ENCODE measurements at places on chromosomes 13 and 19.

DNA sequence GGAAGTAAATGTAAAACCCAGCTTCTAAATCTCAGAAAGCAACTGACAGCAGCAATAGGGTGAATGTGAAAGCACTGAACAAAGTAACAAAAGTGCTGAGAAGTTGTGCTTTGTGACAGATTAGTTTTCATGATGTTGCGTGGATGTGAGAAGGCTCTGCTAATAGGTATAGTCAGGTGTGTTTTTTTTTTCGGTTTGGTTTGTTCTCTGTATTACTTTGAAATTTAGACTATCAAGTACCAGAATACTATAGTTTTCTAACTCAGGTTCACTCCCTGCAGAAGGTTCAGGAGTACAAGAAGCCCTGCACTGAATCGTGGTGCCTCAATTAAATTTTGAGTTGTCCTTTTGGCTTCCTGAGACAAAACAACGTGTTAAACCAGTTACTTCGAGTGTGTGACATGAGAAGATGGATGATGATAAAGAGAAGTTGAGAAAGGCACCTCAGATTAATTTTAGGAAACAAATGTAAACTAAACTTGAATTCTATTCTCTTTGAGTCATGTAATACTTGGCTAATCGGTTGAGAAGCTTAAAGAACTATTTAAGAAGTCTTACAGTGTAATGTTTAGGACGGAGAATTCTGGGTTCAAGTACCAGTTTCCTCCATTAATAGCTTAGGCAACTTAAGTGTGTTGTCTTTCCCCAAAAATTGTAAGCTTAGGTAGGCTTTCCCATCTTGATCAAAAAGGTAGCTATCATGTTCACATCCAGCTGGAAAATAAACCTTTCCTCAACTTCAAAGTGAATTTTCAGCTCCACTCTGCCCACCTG is 10.3 kb downstream of the MIR17HG start:
- no peak for DNase-seq

DNA sequence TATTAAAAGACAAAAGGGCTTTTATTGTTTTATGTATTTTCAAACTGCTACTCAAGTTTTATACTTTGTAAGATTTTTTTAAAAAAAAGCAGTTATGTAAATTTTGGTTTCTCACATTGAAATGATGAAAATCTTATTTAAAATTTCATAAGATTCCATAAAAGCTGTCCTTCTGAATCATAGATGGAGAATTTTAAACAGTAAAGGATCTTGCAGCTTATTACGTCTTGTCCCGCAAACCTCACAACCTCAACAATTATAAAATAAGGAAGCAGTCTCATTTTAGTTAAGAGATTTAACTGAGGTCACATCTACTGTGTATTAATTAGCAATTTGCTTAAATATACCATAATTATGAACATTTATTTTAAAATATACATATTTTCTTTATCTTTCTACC is 581.0 kb upstream of the SPRY2 start:
- DNase-seq, result no peak

- peak; percentile 31 for DNase-seq
Observed at GRCh38 chr19:55283548-55284377, at the start of gene BRSK1. Gene BRSK1, plus strand, starts transcription at chr19:55283997. Its CDS starts 446 bp downstream, at chr19:55284443.

- peak; percentile 55 for DNase-seq
Observed at GRCh38 chr13:28583651-28584091, 75.3 kb upstream of the POMP start.

GRCh38 chr13:43543331-43543730 is 243.4 kb downstream of the ENOX1 start:
- peak; percentile 41 for DNase-seq

GRCh38 chr19:46221981-46222610 is 7.4 kb upstream of the IGFL1 start:
- DNase-seq, result peak; percentile 59

- DNase-seq, result no peak
Observed at GRCh38 chr13:71786875-71787274, 80.1 kb downstream of the DACH1 start.

DNA sequence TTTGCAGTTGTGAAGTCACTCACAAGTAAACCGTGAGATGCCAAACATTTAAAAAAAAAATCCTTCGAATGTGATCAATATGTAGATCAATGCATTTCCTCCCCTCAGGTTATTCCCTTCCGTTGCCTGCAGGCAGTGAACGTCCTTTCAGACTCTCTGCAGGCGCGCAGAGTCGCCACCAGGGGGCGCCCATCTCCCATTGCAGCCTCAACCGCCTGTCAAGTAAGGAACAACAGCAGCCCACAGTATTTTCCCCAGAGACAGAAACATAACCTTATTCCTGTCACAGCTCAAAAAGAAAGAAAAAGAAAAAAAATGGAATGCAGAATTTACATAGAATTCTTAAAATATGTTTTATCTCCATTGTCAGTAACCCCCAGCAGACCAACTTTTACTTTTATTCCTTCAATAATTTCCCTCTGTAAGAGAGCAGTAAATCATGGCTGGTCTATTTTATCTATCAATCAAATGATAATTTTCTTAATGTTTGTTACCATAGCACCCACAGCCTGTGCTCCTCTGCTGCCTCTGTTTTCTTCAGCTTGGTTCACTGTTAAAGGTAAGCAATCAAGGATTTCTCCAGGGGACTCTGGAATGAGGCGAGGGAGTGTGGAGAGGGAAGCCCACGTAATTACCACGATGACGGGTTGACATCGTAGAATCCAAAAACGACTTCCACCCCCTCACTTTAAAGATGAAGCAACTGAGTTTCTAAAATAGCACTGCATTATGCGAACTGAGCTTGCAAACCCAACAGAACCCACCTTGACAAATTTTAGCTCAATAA is 637.6 kb upstream of the ARGLU1 start:
- peak; percentile 74 for DNase-seq

DNA sequence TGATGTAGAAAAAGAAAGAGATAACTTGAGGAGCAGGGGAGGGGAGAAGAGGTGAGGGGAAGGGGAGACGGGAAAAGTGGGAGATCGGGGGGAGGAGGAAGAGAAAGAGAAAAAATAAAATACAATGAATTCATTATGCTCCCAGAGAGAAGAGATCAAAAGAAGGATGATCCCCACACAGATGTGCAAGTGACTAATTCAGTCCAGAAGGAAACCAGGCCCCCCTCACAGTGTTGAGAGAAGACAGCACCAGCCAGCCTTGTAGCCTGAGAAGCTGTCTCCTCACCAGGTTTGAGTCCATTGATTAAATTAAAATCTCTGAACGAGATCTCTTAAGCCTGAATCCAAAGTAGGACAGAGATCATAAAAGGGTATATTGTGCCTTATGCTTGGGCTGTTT is 333.7 kb upstream of the NBEA start:
- DNase-seq, result no peak

- peak; percentile 42 for DNase-seq
Observed at GRCh38 chr13:34025746-34026145, 207.8 kb downstream of the RFC3 start.

- no peak for DNase-seq
Observed at GRCh38 chr19:48493718-48494401, 17.8 kb downstream of the LMTK3 start.

DNA sequence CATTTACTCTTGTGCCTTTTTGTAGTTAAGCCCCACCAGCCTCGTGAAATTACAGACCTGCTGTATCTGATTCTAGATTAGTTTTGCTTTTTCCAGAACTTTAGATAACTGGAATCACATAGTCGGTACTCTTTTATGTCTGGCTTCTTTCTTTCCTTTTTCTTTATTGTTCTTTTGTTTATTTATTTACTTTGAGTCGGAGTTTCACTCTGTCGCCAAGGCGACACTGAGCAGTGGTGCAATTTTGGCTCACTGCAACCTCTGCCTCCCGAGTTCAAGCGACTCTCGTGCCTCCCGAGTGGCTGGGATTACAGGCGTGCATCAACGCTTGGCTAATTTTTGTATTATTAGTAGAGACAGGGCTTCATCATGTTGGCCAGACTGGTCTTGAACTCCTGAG is 6.0 kb upstream of the NCCRP1 start:
- DNase-seq, result no peak

GRCh38 chr13:105990256-105990958 is 545.1 kb downstream of the EFNB2 start:
- peak; percentile 84 for DNase-seq

DNA sequence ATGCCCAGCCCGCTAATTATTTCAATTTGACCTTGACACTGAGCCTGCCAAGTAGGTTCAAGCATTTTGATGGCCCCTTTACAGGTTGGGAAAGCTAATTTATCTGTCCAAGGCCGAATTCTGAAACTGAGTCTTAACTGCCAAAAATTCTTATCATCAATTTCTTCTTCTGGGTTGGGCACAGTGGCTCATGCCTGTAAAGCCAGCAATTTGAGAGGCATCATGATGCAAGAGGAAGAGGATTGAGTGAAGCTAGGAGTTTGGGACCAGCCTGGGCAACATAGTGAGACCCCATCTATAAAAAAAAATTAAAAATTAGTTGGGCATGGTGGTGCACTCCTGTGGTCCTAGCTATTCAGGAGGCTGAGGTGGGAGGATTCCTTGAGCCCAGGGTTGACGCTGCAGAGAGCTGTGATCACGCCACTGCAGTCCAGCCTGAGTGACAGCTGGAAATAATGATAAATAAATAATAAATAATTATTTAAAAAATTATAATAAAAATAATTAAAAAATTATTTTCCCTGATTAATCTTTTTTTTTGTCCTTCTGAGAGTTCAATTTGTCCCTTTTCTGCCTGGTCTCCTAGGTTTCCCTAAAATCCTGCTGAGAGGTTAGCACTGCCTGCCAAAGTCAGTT is 1.3 kb upstream of the LDLR start:
- DNase-seq, result no peak

GRCh38 chr13:72540881-72541280 is 186.5 kb downstream of the MZT1 start:
- DNase-seq, result no peak

DNA sequence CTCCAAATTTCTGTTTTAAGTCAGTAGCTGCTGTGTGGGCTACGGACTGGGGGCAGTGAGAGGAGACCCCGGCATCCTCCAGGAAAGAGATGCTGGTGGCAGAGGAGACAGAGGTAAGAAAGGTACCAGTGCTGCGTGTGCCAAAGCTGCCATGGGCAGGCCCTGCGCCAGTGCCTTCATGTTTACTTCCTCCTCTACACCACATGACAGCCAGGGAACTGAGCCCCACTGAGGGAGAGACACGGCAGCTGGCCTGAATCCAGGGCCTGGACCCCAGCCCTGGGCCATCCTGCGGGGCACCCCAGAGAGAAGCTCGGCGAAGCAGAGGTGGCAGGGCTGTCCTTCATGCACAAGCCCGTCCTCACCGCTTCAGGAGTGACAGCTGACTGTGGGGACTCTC is 22.7 kb upstream of the CCNP start:
- no peak for DNase-seq

DNA sequence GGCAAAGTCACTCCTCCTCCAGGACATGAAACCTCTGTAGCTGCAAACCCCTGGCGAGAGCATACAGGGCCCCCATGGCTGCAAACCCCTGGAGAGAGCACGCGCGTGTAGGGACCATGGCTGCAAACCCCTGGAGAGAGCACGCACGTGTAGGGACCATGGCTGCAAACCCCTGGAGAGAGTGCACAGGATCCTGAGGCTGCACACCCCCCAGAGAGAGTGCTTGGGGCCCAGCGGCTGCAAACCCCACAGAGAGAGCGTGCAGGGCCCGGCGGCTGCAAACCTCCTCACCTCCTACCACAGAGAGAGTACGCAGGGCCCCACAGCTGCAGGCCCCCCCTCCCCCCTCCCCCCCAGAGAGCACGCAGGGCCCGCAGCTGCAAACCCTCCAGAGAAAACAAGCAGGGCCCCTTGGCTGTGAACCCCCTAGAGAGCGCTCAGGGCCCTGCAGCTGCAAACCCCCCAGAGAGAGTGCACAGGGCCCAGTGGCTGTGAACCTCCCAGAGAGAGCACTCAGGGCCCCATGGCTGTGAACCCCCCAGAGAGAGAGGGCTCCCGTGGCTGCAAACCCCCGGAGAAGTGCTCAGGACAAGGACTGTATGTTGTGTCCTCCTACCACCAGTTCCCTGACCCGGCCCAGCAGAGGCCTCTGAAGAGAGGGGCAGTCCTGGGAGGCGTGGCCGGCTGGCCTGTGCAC is 7.3 kb downstream of the ADPRHL1 start:
- no peak for DNase-seq

DNA sequence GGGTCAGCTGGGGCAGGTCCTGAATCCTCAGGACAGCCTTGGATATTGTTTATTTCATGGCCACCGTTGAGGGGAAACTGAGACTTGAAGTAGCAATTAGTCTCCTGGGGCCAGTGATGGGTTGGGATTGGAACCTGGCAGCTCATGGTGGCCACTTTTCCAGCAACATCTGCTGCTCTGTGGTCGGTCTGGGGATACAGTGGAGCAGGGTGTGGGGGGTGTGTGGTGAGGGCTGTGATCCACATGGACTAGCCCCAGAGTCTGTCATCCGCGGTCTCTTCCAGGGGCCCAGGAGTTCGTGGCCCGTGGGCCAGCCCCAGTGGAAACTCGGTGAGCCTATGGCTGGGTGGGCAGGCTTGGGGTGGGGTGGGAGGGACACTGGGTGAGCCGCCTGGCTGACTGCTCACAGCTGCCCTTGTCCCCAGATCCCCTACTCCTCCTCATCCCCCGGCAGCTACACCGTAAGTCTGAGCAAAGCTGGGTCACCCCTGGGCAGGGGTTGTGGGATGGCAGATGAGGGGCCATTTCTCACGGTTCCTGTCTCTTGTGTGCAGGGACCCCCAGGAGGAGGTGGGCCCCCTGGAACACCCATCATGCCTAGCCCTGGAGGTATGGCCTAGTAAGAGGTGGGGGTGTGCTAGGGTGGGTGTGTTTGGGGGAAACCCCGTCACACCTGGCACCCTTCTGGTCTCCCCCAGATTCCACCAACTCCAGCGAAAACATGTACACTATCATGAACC is 5.5 kb downstream of the ISYNA1 start:
- DNase-seq, result no peak

DNA sequence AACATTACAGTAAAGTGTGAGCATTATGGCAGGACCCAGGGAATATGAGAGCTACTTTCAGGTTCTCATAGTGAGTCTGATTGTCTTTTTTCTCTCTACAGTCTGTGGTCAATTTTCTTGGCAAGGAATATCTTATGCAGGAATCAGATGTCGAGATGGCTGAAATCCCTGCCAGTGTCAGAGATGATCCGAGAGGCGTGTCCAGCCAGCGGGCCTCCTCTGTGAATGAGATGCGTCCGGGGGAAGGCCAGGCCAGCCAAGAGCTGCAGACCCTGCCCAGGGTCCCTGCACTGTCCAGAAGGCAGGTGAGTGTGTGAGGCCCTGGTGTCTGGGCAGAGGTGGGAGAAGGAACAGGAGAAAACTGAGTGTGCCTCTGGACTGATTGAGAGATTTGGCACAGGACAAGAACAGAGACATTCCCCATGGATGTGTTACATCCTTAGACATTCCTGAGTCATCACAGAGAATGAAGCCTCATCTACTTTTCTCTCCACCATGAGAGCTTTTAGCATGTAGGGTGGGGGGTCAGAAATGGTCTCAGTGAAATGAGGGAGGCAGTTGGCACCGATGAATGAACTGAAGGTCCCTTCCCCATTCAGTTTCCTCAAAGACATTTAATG is 27.3 kb upstream of the EDDM13 start:
- peak; percentile 3 for DNase-seq

Data from iris pigment epithelial cell (primary cell).